ENCODE measurements at places on chromosomes 16 and 17.

- DNase-seq, result no peak
These were observed 15.2 kb downstream of the RPTOR start for GRCh38 chr17:80559825-80560251.

GRCh38 chr16:86549076-86549892 lies 5.8 kb downstream of the MTHFSD start:
- DNase-seq, result no peak

- DNase-seq, result no peak
These were observed 24.0 kb downstream of the TRIM16 start for GRCh38 chr17:15660077-15660476.

- DNase-seq, result no peak
These were observed 36.9 kb downstream of the GINS2 start for GRCh38 chr16:85651629-85652430.

GRCh38 chr17:50953831-50954601 lies 87.9 kb upstream of the TOB1 start:
- no peak for DNase-seq

- no peak for DNase-seq
These were observed 404.9 kb upstream of the CDH5 start for GRCh38 chr16:65961476-65962143.

- DNase-seq, result no peak
These were observed 122.3 kb downstream of the SPACA3 start for GRCh38 chr17:33113991-33114370.

All from CD4-positive, alpha-beta T cell treated with Interleukin-6 at 100 ng/mL for 8 hours (primary cell).